Tibial artery (tissue), 4 donors: ENCODE measurements at places on chromosomes 5 and 9.

DNA sequence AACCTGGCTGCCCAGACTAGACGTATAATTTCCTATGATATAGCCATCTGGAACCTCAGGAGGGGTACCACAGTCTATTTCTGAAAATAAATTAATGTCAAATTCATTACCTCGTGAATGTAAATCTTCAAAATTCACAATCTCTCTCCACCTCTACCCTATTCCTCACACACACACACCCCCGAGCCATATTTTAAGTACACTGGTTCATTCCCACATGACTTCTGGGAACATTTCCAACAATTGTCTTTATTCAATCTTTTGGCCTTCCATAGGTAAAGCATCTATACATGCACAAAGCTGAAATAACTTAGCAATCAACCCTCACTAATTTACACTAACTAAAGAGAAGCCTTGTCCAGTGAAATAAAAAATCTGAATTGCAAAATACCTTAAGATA lies 32.7 kb downstream of the SUSD1 start:
- no peak for DNase-seq

DNA sequence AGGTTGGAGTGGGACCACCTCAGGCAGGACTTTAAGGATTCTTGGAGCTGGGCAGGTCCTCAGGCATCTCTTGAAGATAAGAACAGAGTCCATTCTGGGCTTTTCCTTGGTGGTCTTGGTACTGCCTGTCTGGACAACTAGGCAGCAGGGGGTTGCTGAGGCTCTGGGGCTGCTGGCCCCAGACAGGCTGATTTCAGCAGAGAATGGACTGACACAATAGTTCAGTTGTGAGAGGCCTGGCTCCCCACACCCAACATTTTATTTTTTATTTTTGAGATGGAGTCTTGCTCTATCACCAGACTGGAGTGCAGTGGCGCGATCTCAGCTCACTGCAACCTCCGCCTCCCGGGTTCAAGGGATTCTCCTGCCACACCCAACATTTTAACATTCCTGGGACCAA lies 4.6 kb downstream of the ANGPTL2 start:
- DNase-seq = no peak

- DNase-seq = no peak
Measured at GRCh38 chr9:129421371-129421770, 199.5 kb downstream of the C9orf50 start.

DNA sequence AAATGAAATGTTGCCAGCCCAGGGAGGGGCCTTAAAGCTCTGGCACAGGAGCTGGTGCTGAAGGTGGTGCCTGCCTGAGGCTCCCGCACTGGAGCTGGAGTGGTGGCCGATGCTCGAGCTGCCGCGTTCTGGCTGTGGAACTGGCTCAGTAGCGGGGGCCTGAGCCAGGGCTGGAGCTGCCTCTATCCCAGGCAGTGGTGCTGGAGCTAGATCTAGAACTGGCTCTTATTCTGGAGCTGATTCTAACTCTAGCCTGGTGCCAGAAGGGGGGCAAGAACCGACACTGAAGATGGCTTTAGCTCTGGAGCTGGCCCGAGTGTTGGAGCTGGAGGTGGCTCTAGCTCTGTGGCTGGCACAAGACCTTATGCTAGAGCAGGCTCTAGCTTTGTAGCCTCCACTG lies 19.2 kb downstream of the OBP2B start:
- no peak for DNase-seq

- no peak for DNase-seq
Measured at GRCh38 chr9:131275332-131276093, 797 bp downstream of the FAM78A start.

DNA sequence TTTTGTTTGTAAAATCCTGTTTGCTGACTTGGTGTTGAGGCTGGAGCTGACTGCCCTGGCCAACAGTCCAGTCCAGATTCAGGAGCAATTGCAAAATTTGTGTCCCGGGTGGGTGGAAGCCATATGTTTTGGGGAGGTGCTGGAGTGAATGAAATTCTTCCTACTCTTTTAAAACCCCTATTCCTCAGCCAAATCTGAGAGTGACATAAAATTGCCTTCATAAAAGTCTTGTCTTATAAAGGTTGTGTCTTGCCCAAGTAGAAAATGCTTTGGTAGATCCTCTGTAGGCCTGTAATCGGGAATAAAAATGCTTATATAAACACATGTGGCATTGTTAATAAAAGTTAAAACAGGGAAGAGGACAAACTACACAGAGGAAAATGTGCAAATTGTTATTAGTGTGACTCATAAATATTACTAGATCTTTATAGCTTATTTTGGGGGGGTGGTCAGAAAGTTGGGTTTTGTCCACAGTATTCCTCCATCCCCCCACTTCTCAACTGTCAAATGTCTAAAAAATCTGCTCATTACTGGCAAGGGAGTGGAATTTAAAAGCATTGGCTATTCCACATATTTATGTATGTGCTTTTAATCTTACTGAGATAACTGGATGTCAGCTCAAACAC lies 45.6 kb downstream of the NNT start:
- no peak for DNase-seq

- DNase-seq = no peak
Measured at GRCh38 chr5:76467216-76467615, 64.1 kb downstream of the IQGAP2 start.
